ENCODE measurements at places on chromosomes 6 and 20. TPM values are rescaled to one million over a fixed set of nuclear protein-coding genes. Genes with fewer than 3 reads are reported as not detected.

Gene C6orf52
- total RNA-seq, result not detected

Gene HFE
- 2.6 TPM for total RNA-seq

Gene PAK5
- not detected for total RNA-seq

Gene PROKR2
- not detected for total RNA-seq

Gene INSM1
- total RNA-seq, result not detected

Gene PBOV1
- total RNA-seq, result not detected

Gene ENPP5
- total RNA-seq, result 0.53 TPM

- DNase-seq, result no peak
Measured at GRCh38 chr6:34836008-34836407, 44.1 kb downstream of the BLTP3A start.

- DNase-seq, result no peak
Measured at GRCh38 chr20:23136893-23137745, 51.0 kb upstream of the CD93 start.

- no peak for DNase-seq
Measured at GRCh38 chr20:43096126-43096930, 93.4 kb downstream of the PTPRT start.

DNA sequence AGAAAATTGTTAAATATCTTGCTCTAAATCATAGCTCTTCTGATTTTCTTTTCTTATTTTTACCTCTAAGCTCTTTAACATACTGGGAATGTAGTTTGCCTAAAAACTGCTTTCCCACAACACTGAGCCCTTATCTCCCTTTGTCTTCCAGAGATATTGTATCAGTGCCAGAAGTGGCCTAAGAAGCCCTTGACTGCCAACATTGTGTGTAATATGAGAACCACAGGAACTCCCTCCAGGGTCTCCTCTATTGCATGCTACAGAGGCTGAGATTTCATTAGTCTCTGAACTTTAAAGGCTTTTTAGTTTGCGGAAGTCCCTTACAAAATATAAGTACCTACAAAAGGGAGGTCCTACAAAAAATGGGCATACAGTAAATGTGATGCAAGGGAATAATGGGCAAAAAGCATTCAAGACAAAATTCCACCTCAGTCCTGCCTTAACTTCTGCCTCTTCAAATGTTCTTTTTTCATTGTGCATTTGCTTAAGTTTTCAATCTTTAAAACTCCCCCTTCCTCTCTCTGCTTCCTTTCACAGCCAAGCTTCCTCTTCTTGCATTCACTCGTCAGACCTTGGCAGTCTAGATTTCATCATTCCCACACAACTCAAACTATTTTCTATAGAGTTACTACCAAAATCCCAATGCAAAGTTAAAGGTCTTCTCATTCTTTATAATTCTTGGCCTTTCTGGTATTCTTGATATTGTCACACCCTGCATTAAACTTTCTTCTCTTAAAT is 76.5 kb downstream of the ADGRG6 start:
- DNase-seq, result no peak

GRCh38 chr6:55064711-55065420 is 109.4 kb upstream of the HCRTR2 start:
- no peak for DNase-seq

DNA sequence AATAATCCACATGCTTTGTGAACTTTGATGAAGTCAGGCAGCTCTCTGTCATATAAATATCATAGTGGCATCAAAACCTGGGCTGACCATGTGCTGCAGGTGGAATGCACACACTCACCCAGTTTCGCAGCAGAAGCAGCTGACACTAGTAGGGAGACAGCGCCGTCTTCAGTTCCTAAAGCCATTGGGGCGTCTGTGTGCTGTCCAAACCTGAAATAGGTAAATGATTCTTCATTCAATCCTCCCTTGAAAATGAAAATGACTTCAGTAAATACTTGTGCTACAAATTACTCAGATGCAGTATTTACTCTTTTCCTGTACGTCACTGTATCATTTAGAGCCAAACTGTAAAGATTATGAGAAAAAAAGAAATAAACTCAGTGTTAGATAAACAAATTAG is 127.5 kb downstream of the EYA4 start:
- no peak for DNase-seq

DNA sequence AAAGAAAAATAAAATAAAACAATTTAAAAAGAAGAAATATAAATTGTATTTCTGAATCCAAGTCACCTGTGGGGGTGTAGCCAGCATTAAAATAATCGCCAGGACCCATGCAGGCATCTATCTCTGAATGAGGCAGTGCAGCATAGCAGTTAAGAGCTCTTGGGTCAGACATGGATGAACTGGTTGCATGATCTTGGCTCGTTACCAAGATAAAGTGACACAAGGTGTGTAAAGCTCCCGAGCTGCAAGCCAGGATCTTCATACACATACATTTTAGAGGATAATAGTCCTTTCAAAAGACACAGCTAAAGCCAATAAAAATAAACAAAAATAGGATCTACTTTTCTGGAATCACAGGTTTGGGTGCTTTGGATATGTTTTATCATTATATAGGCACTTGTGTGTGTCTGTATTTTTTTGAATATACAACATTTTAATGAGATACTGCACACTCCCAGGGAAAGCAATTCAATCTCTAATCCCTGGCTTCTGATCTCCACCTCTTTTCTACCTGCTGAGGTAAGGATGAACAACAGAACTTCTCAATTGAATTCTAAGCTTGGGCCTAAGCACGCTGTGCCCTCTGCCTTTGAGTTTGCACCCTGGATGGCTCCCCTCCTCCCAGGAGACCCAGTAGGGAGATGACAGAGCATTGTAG is 8.9 kb downstream of the TRIM10 start:
- no peak for DNase-seq

DNA sequence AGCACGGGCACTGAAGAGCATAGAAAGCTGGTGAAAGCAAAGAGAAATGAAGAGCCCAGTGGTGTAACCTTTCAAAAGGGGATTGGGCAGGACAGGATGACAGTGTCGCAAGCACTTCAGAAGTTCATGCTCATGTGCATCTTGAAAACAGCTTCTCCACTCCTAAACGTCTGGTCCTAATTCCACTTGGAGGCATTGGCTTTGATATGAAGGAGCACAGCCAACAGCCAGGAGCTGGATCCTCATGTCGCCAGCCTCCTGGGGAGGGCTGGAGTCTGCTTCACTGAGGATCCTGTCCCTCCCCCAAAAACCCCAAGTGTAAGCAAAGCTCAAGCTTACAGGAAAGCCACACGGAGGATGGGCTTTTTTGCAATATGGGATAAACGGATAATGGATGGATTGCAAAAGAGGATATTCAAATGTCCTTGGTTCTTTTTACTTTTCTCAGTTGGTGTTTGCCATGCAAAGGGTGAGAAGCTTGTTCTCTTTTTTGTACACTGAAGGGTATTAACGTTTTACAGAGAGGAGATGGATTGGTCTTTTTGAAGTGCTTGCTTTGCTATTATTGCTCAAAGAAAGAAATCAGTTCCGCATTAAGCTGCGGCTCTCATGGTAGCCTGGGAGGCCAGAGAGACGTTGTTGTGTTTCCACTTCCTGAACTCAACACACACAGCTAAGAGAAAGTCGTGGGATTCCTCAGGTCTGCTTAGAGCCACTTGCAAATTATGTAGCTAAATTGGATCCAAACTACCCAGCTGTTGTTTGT is 92.2 kb downstream of the SIM1 start:
- DNase-seq, result no peak

DNA sequence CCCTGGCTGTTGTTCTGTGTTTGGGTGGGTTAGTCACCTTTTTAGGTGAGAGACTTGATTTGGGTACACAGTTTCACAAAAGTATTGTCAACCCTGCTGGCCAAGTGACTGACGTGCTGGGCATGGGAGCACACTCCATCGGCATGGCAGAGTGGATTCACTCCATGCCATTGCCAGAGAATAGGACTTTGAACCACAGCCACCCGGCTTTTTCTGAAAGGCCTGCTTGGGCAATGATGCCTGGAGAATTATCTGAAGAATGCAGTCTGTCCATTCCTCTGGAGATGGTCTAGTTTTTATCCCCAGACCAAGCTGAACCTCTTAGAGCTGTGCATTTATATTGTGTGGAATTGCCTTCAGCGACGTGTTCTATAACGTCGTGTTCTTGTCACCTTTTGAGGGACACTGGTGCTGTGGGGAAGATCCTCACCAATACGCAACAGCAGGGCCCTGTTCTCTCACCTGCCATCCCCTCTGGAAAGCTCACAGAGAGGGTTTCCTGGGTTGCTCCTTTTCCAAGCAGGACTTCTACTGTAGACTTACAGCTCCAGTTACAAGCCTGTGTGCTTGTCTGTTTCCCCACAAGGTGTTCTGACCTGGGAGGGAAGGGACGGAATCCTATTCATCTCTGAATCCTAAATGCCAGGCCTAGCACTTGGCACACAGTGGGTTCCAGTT is 183.4 kb upstream of the AKAP12 start:
- DNase-seq, result no peak

- no peak for DNase-seq
Measured at GRCh38 chr6:147173675-147174308, 30.4 kb upstream of the STXBP5 start.

- DNase-seq, result no peak
Measured at GRCh38 chr6:106411643-106412200, 51.2 kb downstream of the CRYBG1 start.

GRCh38 chr6:118717106-118717505 is 65.7 kb upstream of the CEP85L start:
- DNase-seq, result no peak

DNA sequence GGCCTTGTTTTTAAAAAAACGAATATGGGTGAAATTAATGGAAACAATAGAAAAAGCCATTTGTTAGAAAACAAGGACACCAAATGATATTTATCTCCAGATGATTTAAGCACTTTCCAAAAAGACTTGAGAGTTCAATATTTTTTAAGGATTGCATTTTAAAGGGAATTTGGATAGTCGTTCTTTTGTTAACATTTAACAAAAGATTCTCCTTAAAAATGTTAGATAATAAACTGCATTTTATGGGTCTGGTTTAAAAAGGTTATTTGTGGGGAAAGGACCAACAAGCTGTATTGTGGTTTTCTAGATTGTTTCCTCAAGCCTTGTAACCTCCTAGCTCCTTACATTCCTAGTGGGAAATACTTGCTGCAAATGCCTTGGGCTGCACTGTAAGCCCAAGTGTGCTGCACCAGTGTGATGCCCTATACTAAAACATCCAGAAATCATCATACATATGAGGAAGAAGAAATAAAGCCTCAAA is 1.5 kb upstream of the PHIP start:
- DNase-seq, result no peak

DNA sequence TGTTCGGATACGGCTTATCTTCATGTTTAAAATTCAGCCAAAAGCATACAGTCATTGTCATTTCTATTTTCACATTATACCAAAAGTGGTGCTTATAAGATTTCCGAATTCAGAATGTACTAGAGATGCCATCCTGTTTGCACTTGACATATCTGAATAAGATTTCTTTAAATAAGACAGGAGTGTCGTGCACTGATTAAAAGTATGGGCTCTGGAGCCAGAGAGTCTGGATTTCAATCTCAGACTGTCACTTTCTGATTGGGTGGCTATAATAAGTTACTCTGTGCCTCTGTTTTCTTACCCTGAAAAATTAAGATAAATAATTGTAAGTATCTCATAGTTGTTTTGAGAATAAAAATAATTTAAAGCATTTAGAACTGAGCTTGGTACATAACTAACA is 92.8 kb downstream of the RWDD2A start:
- DNase-seq, result no peak

DNA sequence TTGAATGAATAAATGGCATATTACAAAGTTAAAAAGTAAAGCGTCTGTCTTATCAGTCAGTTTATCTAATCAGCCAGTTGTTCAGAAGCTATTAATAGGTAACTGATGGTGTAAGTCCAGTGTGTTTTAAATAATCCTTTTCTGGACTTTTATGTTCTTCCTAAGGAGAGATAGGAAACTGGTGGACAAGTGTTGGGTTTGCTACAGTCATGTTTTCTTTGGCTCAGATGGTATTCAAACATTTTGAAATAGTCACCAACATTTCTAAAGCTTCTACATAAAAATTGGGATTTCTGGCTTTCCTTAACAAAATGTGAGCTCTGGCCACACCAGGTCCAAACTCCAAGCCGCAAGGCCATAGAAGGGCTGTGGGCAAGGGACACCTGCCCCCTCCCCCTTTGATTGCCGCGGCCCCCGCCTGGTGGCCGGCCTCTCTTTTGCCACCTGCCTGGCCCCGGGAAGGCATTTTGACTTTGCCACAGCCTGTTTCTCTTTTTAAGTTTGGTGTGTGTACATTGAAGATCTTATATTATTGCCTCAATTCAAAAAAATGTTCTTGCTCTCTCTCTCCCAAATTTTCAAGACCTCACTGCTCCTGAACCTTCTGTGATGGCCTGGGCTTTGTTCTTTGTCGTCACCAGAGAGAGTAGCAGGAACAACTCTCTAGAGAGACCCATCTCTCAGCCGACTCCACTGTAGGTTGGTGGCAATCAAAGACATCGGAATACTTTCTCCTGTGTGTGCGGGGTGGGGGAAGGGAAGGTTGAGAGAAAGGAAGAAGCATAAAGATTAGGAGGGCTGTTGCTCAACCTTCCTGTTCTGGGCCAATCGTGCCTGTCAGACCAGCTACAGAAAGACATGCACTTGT is 84.0 kb upstream of the ZNF217 start:
- peak; percentile 63 for DNase-seq

DNA sequence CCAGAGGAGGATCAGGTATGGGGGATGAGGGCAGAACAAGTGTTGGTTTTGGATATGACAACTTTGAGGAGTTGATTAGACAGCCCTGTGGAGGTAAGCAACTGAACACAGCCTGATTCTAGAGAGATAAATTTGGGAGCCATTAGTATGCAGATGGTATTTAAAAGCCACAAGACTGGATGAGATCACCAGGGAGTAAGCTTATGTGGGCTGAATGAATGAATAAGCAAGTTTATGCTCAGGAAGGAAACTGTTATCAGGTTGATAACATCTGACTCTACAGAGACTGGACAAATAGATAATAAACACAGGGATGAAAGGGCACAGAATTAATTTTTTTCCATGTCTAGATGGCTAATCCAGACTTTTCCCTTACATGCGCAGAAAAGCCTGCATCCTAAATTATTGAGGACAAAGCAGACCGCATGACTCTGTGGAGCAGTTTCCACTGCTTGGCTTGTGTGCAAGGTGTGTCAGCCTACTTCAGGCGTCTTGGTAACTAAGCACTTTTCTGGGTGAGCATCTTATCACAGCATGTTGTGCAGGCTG is 150.6 kb downstream of the GJA10 start:
- no peak for DNase-seq

DNA sequence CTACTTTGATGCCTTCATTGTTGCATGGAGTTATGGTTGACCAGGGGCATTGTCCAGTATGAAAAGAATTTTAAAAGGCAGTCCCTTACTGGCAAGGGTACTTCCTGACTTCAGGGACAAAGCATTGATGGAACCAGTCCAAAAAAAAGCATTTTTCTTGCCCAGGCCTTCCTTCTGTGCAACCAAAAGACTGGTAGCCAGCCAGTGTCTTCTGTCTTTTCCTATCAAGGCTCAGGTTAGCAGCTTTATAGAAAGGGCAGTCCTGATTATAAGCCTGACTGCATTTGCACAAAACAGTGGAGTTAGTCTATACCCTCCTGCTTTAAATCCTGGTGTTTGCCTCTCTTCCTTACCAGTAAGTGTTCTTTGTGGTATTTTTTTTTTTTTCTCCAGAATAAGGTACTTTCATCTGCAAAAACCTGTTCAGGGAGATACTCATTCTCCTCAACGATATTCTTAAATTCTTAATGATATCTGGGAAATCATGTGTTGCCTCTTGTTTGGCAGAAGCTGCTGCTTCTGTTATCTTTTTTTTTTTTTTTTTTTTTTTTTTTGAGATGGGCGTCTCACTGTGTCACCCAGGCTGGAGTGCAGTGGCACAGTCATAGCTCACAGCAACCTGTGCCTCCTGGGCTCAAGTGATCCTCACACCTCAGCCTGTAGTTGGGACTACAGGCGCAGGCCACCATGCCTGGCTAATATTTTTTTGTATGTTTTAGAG is 33.9 kb downstream of the SCAF8 start:
- DNase-seq, result no peak
